ENCODE measurements at places on chromosomes 6 and 20.

DNA sequence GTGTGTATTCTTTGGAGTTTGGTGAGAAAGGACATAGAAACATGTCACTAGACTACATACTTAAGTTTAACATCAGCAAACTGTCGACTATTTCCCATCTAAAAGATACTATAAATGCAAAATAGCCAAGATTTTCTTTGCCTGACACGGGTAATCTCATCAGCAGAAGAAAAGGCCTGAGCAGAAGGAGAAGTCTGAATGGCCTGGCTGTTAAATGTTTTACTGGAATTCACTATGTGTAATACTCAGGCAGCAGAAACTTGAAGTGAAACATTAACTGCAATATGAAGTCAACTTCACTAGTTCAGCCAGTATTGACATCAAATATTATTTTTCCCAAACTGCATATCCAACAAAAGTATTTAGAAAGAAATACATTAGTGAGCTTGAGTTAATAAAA is 6.4 kb upstream of the DSE start:
- DNase-seq: no peak

GRCh38 chr6:56714273-56714672 is 71.6 kb upstream of the DST start:
- DNase-seq: no peak

- DNase-seq: no peak
These were observed 227.1 kb downstream of the SLC35F1 start for GRCh38 chr6:118134206-118134605.

DNA sequence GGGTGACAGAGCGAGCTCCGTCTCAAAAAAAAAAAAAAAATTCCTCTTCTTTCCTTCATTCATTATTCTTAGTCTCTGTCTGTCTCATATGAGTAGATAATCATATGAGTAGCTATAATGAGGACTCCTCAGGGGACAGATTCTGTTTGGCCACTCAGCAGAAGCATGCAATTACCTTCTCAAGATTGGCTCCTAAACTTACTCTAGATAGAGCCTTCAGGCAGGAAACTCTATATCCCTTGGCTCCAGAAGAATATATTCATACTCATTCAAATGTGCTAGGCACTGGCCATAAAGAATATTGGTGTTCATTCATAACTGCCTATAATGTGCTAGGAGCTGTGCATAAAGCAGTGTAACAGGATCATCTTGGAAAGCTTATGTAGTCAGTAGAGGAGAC is 2.2 kb upstream of the ACAT2 start:
- DNase-seq: no peak

GRCh38 chr6:144654506-144654905 is 369.4 kb downstream of the UTRN start:
- no peak for DNase-seq

GRCh38 chr20:24798930-24799705 is 150.0 kb upstream of the CST7 start:
- no peak for DNase-seq
